ENCODE measurements at places on chromosomes 3 and 15.

GRCh38 chr15:101020945-101021344, 101.8 kb downstream of the LRRK1 start:
- DNase-seq = no peak

DNA sequence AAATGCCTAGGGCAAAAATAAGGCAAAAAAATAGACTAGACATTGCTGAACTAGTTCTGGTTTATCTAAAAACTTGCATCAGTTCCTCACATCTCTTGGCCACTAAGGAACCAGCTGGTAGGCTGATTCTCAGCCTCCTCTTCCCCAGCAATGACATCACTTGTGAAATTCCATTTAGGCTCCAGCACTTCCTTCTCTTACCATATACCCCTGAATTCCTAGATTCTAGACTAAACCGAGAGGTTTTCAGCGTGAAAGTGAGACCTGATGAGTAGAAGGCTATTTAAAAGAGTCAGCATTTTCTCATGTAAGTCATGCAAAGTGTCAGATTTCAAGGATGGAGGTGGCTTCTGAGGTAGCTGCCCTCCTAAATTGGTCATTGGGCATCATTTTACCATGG, 247.1 kb upstream of the CDIN1 start:
- no peak for DNase-seq

- DNase-seq = no peak
Observed at GRCh38 chr3:175606650-175607318, 747.6 kb downstream of the NAALADL2 start.

DNA sequence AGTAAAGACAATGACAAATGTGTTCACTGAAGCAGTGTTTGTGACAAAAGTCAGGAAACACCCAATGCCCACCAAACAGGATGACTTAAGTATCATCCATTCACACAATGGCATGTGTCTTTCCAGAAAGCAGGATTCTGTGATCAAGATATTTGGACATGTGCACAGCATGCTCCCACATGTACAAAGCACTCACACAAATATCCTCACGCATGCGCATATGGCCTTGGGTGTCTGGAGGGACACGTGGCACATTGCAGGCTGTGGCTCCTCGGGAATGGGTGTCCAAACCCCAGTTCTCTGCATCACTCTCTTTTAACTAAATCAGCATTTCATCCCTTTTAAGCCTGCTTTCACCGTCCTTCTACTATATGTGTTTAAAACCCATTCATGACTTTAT, 130.5 kb downstream of the KLF13 start:
- DNase-seq = no peak

GRCh38 chr15:32952901-32953532, 235.2 kb downstream of the GREM1 start:
- no peak for DNase-seq

- no peak for DNase-seq
Observed at GRCh38 chr3:128415773-128416577, 50.7 kb downstream of the DNAJB8 start.

DNA sequence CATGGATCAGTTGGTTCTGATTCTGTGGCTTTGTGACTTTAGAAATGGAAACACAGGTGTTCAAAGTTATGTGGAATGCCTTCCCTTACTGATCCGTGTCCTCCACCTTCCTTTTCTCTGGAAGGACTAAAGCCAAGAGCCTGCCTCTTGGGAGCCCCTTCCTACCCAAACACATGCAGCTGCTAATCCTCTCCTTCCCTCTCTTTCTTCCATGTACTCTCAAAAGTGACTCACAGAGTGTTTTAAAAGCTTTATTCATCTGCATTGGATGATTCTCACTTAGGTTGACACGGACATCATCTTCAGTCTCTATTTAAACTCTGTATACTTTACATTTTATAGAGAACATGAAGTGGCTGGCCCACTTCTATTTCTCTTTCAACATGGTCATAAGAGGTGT, 856.5 kb upstream of the ARPP21 start:
- DNase-seq = no peak

DNA sequence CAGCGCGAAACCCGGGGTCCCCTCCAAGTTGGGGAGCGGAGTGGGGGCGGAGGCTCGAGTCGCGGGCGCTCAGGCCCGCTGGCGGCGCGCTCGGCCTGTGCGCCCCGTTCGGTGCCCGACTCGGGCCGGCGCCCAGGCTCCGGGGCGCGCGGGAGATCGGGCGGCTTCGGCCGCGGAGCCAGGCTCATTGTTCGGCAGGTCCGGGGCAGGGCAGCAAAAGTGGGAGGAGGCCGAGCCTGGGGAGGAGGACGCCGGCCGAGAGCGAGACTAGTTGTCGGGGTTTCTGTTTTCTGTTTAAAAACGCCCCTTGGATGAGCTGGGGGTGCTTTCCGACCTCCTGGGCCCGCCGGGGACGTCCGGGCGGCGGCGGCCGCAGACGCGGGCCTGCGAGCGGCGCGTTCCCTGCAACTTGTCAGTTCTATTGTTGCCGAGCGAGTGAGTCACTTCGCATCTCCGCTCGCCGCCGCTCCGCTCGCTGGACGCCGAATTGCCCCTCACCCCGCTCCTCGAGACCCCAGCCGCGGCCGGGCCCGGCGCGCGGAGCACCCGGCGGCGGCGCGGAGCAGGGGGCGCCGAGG, 676 bp downstream of the TCF12 start:
- DNase-seq = peak; percentile 48

DNA sequence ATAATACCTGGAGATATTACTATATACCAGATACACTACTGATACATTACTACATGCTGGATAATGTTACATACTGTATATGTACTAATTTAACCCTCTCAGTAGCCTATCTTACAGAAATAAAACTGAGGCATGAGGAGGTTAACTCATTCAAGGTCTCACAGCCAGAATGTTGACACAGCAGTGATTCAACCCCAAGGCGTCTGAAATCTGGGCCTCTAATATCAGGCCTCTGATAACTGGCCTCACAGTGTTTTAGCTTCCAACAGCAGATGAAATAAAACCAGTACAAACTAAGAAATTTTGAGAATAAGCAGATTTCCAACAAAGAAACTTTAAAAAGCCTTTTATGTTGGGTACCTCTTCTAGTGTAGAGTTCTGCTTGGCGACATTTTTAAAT, 23.4 kb downstream of the DZIP1L start:
- no peak for DNase-seq

GRCh38 chr3:129621626-129622225, 15.2 kb upstream of the PLXND1 start:
- DNase-seq = peak; percentile 13

DNA sequence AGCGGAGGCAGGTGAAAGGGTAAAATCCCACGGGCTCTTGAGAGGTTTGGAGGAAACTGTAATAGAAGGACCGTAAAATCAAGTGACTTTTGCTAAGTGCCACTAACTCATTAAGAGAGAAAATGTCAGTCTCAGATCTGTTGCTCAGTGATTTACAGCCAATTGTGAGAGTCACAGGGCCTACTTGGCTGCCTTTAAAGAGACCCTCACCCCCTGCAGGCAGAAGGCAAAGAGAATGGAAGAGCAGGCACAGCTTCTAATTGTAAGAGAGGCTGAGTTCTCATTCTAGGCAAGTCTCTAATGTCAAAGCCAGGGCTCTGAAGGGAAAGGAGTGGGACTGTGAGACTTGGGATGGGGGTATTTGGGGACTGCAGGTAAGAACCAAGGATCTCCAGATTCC, 9.3 kb upstream of the SYNM start:
- no peak for DNase-seq

DNA sequence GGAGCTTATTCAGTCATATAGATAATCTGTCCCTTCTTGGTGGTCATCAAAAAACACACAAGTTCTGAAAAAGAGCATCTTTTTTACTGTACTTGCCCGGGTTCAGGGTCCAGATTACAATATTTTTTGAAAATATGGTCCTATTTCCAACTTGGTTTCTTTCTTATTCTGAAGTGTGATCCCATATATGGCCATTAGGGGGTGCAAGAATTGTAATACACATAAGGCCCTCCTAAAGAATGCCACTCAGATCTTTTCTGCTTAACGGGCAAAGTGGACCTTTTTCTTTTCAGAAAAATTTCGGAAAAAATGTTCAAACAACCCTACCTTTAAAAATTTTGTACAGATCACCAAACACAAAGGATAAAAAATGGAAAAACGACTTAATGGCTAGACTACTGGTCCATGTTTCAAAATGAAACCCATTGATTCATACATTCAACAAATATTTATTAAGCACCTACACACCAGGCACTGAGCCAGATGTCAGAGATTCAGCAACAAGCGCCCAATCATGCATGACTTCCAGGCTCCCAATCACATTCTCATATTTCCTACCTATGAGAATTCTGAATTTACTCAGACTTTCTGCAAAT, 102.0 kb upstream of the MYRIP start:
- DNase-seq = no peak

DNA sequence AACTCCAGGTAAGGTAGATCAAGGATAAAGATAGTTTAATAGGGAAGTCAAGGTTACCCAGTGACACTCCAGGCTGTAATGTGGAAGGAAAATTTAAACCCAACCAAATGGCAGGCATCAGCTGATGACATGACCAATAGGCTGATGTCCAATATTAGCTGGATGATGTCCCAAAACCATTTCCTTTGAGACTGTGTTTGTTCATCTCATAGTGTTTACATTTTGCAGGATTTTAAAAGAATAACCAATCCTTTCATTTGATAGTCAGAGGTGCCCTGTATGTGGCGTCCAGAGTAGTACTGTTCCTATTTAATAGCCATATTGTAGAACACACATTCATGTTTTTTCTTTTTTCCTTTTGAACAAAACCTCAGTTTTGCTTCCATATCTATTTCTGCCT, 23.3 kb upstream of the TMEM158 start:
- no peak for DNase-seq

DNA sequence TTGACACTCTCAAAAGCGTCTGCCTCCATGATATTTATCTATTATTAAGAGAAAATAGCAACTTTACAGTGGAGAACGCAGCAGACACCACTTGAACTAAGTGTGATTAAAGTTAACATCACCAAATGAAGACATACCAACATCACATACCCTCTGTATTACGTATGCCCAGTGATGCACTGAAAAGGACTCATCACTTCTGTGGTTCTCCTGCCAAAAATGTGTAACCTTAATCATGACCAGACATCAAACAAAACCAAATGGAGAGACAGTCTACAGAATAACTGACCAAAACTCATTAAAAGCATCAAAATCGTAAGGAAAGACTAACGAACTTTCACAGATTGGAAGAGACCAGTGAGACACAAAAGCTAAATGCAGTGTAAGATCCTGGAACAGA, 103.2 kb downstream of the PPP2R3A start:
- DNase-seq = no peak

GRCh38 chr3:47522082-47522987, 8.8 kb upstream of the ELP6 start:
- peak; percentile 73 for DNase-seq

- DNase-seq = no peak
Observed at GRCh38 chr3:163971861-163972260, 1106.4 kb downstream of the SI start.

GRCh38 chr3:140898340-140899180, 43.1 kb upstream of the SLC25A36 start:
- DNase-seq = peak; percentile 66

DNA sequence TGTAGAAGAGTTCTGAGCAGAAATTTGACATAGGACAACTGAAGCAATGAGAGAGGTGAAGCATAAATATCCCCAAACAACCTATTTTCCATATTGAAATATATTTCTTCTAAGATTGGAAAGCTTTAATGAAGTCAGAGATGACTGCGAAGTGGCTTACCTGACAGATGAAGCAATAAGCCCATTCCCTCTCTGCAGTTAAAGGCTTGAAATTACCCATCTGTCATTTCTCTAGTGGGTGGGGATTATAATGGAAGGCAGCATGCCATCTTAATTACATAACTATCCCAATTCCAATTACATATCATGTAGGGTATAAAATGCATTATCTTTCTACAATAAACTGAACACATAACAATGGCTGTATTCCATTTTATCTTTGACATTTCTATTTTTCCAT, 1070.5 kb downstream of the SI start:
- DNase-seq = no peak

DNA sequence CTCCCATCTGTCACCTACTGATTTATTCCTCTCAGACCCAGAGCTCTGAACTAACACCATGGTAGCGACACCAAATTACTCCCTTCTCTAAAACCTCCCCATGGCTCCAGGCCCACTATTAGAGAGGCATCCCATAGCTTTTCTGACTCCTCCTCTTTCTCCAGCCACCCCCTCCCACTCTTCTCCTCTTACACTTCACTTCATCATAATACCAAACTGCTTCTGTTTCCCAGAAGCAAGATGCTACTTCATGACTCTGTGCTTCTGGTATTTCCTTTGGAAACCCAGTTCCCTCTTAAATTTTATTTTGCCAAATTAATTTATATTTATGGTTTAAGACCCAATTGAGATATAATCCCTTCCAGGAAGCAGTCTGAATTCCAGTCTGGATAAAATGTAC, 465.1 kb upstream of the PDZRN3 start:
- DNase-seq = no peak

- no peak for DNase-seq
Observed at GRCh38 chr15:25177955-25178801, 223.4 kb downstream of the SNRPN start.

- no peak for DNase-seq
Observed at GRCh38 chr15:70748281-70748747, 15.0 kb downstream of the UACA start.

- no peak for DNase-seq
Observed at GRCh38 chr3:124034016-124034843, 42.3 kb upstream of the ROPN1 start.

DNA sequence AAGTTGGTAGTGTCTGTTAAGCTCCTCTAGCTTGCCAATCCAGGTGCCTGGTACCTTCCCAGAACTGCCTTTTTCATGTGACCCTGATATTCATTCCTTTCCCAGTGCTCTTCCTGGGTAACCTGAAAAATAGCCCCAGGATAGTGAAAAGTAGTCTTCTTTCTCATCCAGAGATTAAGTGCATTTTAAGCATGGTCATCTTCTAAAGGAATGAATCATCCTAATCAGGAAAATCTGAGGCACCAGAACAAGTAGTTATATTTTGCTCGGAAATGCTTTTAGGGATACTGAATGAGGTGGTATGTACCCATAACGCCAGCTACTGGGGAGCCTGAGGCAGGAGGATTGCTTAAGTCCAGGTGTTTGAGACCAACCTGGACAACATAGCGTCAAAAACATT, 23.1 kb upstream of the PDCD6IP start:
- no peak for DNase-seq

DNA sequence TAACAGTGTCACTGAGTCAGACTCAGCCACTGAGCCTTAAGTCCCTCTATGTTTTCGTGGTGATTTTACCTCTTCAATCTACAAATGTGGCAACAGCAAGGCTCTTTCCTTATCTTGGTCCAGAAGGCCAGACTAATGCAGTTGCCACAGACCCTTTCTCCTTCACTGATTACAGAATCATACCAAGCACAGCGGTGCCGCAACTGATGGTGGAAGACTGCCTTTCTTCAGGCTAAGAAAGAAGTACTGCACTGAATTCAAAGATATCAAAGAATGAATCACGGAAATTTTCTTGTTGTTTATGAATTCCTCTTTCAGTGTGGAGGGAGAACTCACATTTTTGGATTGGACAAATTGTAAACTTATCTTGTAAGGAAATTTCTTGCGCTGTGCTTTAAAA, 18.6 kb downstream of the DCP1A start:
- DNase-seq = no peak
